EL (cell line): ENCODE measurements at places on chromosomes 3 and 15.
A peak's percentile ranks its signal among the peaks of the same experiment; 100 is the strongest.

DNA sequence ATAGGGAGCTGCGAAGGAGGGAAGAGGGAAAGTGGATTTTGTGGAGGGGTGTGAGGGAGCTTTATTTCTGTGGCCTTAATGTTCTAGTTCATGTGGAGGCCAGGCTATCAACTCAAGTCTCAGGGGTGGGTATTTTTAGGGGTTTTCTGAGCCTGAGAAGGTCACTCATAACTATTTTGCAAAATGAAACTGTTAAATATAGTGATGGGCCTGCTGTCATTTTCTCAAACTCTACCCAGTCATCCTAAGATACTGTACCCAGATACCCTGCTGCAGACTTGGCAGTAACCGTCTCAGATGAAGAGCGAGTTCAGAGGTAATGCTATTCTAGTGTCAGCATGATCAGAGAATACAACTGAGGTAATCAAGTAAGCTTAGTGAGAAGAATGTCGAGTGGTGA is 545.0 kb upstream of the TBL1XR1 start:
- no peak for DNase-seq

DNA sequence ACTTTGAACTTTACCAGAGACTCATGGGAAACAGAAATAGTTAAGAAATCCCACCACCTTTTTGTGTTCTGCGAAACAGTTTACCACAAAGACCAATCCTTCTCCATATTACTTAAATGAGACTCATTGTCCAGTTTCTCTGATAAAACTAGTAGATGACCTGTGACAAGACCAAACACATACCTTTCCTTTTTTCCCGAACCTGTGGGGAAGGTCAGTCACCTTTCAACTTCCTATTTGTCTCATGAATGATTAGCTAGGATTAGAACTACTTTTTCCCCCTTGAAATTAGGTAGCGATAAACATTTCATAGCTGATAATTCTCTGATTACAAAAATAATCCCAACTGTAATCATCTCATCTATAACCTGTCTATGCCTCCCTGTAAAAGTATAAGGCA is 2.3 kb upstream of the TBC1D5 start:
- no peak for DNase-seq

DNA sequence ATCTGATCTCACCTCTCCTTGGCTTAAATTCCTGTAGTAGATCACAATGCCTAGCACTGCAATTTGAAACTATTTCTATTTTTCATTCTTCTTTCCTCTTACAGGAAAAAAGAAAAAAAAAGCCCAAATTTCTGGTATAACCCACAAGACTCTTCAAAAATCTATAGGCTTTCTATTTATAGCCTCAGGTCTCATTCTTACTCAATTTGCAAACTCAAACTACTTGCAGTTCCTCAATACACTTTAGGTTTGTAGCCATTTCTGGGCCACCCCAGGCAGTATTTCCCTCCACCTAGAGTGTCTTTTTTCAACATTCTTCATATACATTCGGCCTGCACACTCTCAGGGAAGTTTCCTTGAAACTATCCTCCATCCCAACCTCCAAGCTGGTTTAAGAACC is 169.0 kb downstream of the TBC1D5 start:
- DNase-seq = no peak

GRCh38 chr3:122100591-122101463 is 45.7 kb downstream of the CD86 start:
- peak; percentile 8 for DNase-seq

GRCh38 chr3:124707656-124708062 is 22.6 kb upstream of the UMPS start:
- peak; percentile 75 for DNase-seq

GRCh38 chr3:186960347-186960746 is 30.0 kb downstream of the ST6GAL1 start:
- no peak for DNase-seq

DNA sequence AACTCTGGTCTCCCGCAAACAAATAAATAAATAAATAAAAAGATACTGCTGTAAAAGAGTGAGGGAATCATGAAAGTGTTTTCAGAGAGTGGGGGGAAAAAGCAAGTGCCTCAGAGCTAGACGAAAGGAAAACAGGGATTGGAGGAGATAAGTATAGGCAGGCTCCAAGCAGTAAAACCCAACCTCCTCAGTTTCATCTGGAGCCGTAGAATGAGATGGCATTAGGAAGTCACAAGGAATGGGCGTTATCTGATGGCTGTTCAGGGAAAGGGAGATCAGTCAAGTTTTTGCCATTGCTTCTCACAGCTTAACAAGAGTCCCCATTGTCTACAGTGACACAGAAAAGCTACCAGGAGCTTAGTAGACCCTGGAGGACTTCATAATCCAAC is 451.5 kb upstream of the PPP2R3A start:
- no peak for DNase-seq

DNA sequence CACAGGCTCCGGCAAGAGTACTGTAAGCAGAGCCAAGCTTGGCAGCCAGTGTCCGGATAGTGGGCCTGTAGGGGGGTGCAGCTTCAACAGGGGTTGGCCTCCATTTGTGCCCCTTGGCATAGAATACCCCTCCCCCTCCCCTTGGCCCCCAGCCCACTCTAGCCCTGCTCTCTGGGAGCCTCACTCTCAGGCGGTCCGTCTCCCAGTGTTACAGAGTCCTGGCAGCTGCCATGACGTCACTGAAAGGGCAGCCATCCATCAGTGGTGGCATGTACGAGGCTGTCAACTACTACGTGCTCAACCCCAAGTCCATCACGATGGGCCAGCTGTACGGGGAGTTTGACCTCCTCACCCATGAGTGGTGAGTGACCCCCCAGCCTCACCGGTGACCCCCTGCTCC is 50.4 kb downstream of the DNAH1 start:
- no peak for DNase-seq

GRCh38 chr15:47388299-47388698 is 329.0 kb upstream of the SEMA6D start:
- DNase-seq = no peak

DNA sequence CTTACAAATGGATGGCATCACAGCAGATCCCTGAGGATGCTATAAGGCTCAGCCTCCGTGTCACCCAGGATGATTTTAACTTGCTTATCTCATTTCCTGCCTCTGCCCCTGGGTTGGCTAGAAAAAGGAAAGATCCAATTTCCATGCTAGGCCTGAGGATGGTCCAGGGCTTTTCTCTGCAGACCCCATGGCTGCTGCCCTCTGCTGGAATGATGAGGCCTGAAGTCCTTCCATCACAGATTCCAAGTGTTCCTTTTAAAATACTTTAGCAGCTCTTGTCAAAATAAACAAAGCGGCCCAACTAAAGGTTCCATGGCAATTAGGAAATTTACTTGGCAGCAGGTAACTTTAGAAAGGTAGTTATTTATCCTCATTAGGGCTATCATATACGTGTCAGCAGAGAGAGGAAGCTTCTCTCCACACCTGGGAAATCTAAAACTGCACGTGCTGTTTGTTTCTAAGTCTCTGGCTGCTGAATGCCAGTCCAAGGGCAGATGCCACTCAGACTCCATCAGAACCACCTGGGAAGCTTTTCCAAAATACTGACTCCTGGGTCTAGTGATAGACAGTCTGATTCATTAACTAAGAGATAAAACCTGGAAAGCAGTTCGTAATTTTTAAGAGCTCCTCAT is 401.9 kb upstream of the IL12A start:
- peak; percentile 77 for DNase-seq
